ENCODE measurements at places on chromosomes 4 and X.
A peak's percentile ranks its signal among the peaks of the same experiment; 100 is the strongest.

- DNase-seq = no peak
These were observed 1066.5 kb downstream of the GLUD2 start for GRCh38 chrX:122113896-122114295.

DNA sequence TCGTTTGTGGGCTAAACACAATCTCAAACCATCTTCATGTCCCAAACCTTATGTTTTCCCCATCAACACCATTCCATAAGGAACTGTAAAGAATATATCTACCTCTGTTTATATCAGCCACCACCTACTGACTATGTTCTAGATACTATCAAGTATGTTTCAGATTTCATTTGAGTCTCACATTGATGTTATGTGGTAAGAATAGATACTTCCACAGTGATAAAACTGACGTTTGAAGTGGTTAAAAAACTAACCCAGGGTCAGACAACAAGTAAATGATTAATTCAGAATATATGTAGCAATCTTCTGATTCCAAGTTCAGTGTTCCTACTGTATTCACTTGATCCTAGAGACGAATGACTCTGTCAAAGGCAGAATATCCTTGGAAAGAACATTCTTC, 156.8 kb upstream of the RASGEF1B start:
- no peak for DNase-seq

DNA sequence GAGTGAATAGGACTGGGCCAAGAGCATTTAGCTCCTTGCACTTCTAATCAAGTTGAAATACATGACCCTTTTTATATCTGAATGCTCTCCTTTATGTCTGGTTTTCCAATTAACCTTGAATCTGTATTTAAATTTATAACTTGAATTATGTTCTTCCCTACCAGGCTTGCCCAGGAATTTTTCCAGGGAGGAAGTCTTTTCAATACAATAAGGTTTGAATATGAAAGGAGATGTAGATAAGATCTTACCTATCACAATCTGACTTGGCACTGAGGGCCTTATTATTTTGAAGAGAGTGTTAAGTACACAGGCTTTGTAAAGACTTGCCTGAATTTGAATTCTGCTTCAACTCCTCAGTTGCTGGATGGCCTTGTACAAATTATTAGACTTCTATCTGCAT, 555.7 kb downstream of the PCDH7 start:
- no peak for DNase-seq

- peak; percentile 60 for DNase-seq
These were observed 85.0 kb upstream of the FAT1 start for GRCh38 chr4:186808630-186809018.

DNA sequence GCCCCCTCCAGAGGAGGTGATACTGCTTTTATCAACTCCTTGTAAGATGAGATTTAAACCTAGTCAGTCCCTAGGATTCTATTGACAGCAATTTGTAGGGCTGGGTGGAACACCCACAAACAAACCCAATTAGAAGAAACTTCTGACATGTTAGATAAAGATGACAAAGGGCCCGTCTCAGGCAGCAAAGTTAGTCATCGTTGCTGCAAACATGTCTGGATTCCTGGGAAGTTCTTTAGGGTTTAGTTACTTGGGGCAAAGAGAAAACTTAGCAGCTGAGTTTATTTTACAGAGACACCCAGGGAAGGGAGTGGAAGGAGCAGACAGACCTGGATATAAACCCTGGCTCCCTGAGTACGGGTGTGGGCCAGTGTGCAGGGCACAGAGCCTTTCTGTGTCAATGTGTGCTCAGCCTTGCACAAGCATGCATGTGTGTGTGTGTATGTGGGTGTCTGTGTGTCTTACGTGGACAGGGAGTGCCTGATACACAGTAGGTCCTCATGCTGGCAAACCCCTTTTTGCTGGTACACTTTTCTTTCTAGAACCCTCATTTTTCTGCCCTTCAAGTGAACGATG, 130.0 kb upstream of the STX18 start:
- no peak for DNase-seq

DNA sequence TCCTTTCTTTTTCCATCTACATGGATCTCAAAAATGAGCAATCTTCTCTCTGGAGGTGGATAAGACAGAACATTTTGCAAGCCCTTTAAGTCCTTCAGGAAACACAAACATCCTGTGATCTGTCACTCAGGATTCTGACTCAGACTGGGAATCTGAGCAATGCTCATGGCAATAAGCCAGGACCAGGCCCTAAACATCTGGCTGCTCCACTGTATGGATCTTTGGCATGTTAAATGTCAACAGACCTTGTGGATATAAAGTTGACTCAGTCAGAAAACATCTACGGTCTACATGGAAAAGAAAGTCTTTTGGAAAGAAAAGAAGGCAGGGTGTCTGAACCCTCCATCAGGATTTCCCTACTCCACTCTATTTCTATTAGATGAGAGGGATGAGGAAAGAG, 17.8 kb upstream of the CHIC2 start:
- peak; percentile 93 for DNase-seq

GRCh38 chr4:21366312-21366711, 582.3 kb downstream of the KCNIP4 start:
- peak; percentile 51 for DNase-seq

GRCh38 chrX:38225093-38225492, 4.4 kb upstream of the SRPX start:
- peak; percentile 30 for DNase-seq

DNA sequence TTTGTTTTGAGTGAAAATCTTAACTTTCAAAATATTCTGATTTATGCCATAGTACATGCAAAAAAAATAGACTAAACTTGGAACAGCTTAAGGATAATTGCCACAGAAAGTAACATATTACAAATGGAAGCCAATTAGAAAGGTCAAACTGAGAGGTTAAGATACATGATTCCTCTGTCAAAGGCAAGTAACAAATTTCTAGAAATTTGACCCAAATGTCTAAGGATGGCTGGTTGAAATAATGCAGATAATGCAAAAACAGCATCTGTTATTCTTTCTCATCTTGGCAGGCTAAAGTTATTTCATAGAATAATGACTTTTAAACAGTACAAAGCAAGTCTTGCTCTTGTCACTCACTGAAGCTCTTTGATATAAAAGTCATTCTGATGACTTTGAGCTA, 10.5 kb downstream of the FGF5 start:
- DNase-seq = no peak

GRCh38 chr4:26993967-26994366, 133.3 kb downstream of the STIM2 start:
- DNase-seq = no peak

DNA sequence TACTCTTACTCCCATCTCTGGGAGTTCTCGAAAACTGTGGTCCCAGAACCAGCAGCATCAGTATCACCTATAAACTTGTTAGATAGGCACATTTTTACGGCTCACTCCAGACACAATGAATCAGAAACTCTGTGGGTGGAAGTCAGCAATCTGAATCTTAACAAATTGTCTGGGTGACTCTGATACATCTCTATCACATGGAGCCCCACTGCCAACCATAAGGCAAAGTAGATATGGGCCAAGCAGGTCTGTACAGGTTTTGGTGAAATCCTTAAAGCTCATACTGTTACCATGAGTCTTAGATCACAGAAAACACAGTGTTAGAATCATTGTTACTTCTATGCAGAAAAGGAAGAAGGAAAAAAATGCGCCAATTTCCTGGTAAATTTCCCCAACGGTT, 122.5 kb upstream of the HCCS start:
- no peak for DNase-seq

DNA sequence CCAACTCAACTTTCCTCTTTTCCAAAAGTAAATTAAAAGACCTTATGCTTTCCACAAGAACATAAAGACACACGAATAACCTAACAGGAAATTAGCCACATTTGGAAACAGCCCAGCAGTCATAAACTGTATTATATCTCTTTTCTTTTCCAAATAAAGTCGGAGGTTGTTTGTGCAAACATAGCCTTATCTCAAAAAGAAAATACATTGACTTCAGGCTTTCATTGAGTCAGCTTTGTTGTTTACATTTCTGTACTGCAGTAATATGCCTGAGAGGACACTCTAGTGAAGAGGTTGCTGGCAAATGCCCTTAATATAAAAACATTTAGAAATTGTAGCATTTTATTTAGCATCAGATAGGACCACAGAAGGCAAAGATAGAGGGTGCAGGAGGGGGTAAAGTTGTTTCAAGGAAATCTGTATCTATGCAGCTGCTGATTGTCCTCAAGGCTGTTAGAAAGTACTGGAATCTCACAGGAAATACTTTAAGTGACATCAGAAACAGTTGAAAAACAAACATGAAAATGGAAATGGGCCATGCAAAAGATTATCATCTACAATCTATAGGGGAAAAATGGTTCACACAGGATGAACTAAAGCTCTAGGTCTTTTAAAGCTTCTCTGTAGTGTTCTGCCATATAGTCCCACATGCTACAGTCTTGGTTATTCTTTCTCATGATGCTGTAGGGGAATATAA, 14.5 kb downstream of the LNX1 start:
- DNase-seq = no peak

DNA sequence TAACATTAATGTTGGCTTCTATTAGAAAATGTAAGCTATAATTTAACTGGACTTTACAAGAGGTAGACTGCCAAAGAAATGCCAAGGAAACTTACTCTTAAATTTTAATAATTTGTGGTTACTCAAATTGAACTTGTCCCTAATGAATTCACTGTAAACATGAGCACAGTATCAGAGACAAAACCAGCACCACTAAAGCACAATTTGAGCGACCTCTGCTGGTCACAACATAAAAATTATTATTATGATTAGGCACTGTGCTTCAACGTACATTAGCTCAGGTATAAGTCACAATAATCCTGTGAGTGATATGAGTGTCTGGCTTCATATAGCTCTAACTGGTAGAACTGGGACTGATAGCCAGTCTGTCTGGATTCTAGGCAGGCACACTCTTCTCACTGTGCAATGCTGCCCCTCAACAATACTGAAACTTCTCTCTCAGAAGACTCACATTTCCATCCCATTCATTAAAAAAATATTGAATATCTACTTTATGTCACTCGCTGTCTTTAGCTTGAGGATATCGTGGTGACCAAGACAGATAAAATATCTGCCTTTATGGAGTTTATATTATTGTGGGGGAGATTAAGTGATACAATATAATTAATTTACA, 8.0 kb downstream of the NUDT6 start:
- DNase-seq = peak; percentile 66
